ENCODE measurements at places on chromosomes 2 and 18. TPM values are rescaled to one million over a fixed set of nuclear protein-coding genes. Genes with fewer than 3 reads are reported as not detected.

- DNase-seq: peak; percentile 22
Measured at GRCh38 chr2:153786016-153786415, 85.7 kb upstream of the GALNT13 start.

DNA sequence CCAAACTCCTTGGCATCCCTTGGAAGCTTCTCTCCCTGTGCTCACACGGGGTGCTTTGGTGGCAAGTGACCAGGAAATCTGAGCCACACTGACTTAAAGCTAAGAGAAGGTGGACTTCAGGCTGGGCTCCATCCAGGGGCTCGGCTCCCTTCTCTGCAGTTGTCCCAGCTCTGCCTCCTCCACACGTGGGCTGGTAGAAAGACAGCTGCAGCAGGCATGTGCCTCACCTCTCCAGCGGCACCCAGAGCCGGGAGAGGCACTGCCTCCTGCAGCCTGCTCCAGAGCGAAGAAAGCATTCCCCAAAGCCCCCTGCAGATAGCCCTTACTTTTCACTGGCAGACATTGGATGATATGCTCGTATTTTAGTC is 11.3 kb downstream of the KCNF1 start:
- DNase-seq: no peak

The CYP20A1 gene
- polyA plus RNA-seq: 17.8 TPM

GRCh38 chr2:44242904-44243303 is 32.4 kb upstream of the SLC3A1 start:
- no peak for DNase-seq

The EFEMP1 gene
- 63.4 TPM for polyA plus RNA-seq

DNA sequence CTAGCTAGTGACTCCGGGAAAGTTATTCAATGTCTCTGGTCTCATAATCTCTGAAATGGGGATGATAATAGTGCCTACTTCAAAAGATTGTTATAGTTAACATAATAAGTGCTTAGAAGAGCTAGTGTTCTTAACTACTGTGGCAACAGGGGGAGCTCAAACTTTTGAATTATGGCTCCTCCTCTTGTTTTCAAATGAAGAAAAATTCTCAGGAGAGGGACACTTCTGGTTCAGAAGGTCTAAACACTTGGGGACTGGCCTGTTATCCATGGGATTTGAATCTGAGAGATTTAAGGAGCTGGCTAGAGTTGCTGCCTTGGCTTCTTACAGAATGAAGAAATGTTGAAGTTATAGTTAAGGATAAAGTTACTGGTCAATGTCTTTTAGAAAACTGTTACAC is 92.2 kb upstream of the ITGB6 start:
- DNase-seq: no peak

DNA sequence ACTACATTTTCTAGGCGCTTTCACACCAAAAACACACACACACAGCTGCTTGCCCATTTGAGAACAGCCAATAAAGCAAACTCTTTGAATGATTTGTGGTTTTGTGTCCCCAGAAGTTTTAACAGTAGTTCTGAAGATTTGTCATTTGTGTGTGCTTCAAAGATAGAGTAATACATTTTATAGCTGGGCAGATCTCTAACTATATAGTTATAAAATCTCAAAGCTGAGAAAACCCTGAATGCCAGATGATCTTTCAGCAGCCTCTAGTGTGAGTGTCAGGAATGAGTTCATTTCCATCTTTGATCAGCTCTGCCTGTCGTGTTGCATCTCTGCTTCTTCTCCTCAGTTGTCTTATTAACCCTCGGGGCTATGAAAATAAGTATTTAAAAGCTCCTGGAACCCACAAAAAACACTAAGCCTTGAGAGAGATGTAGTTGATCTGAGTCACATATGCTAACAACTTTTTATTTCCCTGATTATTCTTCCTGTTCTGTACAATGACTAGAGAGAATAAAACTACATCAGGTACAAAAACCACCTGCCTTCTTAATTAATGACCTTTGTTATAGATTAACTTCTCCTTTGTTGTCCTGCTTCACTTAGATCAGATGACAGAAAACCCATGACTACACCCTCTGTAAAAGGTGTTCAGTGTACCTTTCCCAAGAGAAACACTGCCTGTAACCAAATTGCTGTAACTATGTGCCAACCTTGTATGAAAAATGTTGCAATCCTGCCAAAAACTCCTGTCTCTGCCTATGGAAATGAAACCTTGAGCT is 30.0 kb upstream of the SLC3A1 start:
- DNase-seq: peak; percentile 56

The WNT6 gene
- 22.8 TPM for polyA plus RNA-seq

The REG1A gene
- not detected for polyA plus RNA-seq

- DNase-seq: no peak
Measured at GRCh38 chr2:237319887-237320286, 94.1 kb downstream of the COL6A3 start.

The PRADC1 gene
- polyA plus RNA-seq: 39.7 TPM

The PLGLB2 gene
- polyA plus RNA-seq: 11.5 TPM

DNA sequence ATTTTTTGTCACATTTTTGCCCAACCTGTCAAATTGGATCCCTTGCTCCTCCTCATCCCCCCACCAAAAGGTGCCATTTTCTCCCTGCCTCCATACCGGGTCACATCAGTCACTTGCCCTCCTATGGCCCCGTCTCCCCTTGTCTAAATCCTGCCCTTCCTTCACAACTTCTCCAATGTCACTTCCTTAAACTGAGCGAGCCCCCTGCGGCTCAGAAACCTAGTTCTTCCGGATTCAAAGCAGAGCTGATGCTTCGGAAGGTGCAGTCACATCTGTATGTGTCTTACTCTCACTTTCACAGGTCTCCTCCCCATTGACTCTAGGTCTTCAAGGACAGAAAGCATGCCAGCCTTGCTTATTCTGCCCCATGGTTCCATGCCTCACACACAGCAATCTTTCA is 22.1 kb downstream of the TNP1 start:
- no peak for DNase-seq

DNA sequence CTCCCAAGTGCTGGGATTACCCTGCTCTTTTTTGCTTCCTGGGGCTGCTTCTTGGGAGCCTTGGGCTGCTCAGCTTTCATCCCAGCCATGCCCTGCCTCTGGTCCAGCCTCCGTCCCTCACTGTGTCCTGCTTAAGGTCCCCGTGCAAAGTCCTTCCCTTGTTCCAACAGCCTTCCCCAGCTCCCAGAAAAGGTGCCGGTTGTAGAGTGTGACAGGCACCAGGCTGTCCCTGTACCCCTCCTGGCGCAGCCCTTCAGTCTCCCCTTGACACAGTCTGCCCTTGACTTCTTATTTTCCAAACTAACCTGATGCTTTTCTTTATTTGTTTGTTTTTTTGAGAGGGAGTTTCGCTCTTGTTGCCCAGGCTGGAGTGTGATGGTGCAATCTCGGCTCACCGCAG is 20.1 kb upstream of the ALPI start:
- DNase-seq: no peak

The PAIP2B gene
- polyA plus RNA-seq: 2.6 TPM

The KCNE4 gene
- 47.1 TPM for polyA plus RNA-seq

DNA sequence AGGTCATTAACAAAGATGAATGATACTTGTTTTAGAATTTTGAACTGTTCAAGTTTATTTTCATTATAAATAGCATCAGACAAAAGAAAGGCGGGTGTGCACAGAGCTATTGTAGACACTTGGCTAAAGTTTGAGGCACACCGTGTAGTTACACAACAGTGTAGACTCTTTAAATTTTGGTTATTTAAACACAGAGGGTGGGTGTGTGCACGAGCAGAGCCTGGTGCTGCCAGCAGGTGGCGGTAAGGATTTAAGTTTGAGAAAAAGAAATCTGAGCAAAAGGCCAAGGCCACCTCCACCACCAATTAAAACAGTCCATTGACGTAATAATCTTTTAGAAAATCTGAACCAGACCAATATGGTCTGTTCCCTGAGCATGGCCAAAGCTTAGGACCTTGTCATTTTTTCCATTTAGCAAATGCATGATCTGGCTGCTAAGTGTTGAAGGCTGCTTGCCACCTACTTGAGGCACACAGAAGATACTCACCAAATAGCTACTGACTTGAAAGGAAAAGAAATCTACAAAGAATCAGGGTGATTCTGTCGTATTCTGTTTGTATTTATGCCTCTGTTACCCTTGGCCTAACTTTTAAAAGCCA is 14.3 kb downstream of the COPS7B start:
- peak; percentile 51 for DNase-seq

DNA sequence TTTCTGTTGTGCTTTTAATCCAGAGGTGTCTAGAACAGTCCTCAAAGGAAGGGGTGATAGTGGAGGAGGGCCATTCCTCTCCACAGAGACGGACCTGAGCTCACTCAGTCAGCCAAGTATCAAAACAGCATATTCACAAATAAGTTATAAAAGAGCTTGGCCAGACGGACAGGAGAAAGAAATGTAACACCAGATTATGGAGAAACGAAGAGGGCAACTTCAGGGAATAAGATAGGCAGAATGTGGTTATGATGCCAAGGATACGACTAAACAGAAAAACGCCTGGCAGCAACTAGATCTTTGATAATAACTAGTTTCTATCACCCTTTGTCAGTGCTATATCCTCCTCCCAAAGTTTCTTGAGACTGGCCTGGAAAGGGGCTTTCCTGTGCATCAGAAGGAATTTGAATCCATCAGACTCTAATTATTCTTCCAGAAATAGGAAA is 42.5 kb downstream of the MAP4K3 start:
- no peak for DNase-seq

All from hepatocyte (in vitro differentiated cells).